G401 (cell line): ENCODE measurements at places on chromosomes 13 and 19. TPM values are rescaled to one million over a fixed set of nuclear protein-coding genes. Genes with fewer than 3 reads are reported as not detected.

The PRSS57 gene
- total RNA-seq, result not detected in 2 replicates

DNA sequence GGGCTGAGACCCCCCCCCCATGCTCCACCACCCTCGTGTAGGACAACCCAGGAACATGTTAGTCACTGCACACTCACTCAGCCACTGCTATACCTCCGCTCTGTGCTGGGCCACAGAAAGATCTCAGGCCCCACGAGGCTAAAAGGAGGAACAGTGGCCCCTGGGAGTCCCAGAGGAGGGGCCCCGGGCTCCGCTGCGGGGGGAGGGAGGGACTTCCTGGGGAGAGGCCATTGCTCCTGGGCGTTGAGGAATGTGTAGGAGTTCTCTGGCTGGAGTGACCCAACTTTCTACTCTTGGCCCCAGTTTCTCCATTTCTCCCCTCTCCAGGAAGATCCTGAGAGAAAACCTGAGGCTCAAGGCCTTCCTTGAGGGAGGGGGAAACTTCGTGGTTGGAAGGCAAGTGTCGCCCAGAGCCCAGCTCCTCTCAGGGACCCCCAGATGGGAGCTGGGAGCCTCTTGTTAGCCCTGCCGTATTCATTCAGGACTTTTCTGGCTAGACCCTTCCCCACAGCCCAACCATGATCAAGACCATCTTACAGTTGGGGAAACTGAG is 13.6 kb downstream of the ONECUT3 start:
- DNase-seq, result no peak

- no peak for DNase-seq
Measured at GRCh38 chr13:48644141-48644540, 9.6 kb upstream of the CYSLTR2 start.

DNA sequence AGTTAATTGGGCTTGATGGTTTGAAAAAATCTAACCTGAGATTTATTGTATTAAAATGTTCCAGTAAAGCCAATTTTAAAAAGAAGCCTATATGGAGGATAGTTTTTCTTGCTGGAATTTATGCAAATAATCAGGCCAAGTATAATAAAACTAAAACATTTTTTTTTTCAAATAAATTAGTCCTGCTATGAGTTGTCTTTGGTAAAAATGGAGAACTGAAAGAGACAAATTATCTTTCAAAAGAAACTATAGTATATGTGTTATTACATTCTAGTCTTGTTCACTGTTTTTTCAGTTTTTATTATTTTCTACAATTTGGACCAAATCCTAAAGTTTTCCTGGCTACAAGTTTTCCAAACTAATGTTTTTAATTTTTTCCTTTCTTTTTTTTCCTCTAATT is 468.9 kb downstream of the UQCRFS1 start:
- DNase-seq, result no peak

GRCh38 chr19:3054972-3055740 is 7.1 kb downstream of the TLE5 start:
- peak; percentile 38 for DNase-seq
